ENCODE measurements at places on chromosomes 4 and X.

DNA sequence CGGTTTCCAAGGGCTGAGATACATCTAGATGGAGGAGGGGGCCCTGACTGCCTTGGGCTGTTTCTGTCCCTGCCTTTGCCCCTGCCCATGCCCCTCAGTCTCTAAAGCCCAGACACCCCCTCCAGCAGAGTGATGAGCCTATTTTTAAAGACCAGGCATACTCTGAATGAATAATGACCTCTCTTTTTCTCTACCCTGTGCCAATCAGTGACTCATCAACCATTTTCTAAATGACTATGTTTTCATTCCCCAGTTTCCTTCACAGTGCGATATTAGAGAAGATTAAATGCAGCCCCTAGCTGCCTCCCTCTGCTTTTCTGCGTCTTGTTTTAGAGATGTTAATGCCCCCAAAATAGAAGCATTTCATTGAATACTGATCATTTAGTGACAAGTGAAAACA lies 15.5 kb upstream of the NHS start:
- DNase-seq: no peak

DNA sequence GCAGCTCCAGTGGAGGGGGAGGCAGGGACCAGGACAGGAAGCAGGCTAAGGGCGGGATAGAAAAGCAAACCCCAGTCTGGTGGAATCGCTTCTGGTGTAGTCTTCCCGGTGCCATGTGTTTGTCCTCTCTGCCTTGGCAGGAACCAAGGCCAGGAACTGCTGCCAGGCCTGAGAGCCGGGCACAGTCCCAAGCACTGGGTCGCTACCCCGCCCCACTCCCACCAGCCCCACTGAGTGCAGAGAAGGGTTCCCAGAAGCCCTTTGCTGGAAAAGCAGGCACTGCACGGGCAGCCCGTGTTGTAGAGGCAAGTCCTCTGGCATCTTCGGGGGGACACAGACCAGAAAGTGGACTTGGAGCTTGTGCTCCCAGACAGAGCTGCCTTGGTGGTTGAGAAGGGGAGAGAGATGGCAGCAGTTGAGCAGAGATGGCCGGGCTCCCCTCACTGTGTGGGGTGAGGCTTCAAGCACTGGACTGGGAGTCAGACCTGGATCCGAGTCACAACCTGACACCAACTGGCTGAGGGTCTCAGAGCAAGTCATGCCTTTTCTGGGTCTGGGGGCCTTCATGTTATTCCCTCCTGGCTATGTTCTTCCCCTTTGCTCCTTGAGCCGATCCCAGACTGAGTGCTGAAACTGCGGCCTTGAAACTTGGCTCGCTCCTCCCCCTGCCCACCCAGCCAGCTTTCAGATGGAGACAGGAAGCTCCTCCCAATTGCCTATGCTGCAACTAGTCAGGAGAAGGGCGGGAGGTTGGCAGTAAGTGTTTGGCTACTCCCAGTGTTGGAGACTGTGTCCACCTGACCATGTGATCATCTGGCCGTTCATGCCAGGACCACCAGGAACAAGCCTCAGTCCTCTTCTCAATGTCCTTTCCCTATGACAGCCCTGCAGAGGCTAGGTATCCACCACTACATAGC lies 59.7 kb upstream of the MTM1 start:
- DNase-seq: no peak

DNA sequence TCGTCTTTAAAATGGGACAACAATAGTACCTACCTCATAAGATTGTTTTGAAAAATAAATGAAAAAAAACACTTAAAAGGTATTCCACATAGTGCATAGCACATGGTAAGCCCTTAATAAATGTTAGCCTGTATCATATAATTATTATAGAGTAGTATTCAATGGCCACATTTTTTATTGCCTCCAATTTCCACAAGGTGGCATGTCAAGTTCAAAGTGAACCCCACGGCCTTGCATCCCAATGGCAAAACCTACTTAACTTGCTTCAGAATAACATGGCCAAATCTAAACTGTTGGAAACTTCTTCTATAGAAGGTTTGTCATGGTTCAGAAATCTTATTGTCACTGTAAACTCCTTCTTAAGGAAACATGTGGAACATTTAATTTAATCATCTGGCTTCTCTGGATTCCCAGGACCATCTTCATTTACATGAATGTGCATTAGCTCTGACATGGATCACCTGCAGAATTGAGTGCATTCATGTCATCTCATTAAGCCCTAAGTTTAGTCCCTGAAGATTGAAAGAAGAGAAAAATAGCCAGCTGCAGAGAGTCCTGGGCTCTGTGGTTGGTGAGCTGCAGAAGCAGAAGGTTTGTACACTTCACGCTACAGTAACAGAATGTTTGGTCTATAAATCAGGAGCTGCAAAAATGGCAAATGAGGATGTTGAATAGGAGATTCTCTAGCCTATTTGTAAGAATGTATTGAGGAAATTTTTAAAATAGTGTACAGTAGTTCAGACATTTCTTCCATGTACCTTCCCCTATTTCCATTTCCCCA lies 61.0 kb downstream of the ANXA3 start:
- peak; percentile 22 for DNase-seq

DNA sequence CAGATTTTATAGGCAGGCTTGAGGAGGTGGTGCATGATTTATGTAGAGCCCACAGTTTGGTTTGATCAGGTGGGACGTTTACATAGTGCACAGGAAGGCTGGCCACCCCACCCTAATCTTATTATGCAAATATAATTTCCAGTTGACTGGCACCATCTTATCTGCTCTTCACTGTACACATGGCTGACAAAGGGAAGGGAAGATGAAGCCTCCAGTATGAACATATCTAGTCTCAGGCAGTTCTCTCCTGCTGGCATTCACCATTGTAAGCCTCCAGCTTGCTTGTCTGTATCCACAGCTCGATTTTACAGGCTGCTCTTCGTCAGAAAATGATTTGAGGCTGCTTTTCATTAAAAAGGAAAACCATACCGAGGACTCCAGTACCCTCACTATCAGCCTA lies 278.3 kb downstream of the TECRL start:
- no peak for DNase-seq

GRCh38 chr4:57020467-57021101 lies 41.9 kb downstream of the POLR2B start:
- no peak for DNase-seq

DNA sequence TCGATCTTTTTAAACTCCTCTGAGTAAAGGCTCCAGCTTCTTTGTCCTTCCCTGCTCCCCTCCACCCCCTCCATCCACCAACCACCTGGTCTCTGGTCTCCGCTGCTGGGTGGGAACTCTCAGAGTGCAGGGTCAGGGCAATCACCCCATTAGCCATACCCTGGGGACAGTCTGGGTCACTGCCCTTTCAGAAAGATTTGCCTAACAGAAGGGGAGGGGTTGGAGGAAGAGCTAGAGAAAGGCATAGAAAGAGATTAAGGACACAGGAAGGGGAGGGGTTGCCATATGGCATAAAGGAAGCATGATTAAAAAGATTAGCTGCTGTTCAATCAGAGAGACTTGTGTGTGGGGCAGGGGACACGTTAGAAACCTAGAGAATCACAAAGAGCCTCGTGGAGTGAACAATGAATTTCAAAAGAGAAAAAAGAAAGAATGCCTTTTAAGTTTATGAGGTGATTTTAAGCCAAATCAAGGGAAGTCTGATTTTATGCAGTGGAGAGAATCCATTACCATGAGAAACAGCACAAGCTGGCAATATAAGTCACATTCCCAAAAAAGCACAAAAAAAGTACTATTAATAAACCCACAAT lies 115.5 kb upstream of the ACSL4 start:
- DNase-seq: no peak

DNA sequence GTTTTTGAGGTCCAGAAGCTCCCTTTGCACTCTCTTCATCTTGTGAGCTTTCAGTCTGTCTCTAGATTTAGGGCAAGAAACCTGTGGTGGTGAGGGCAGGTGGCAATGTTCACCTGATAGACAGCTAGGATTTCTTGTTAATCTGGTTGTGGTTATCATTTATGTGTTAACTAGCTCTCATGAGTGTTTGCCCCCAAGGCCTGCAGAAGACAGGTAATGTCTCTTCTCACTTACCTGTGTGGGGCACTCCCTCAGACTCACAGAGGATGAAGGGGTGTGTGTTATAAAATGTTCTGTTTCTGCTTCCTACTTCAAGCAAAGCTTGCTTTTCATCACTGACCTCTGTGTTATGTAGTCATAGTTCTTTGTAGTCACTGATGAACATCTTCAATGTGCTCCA lies 17.8 kb downstream of the EGF start:
- DNase-seq: no peak

- DNase-seq: no peak
Measured at GRCh38 chrX:118824173-118824730, 628 bp downstream of the ZCCHC12 start.

DNA sequence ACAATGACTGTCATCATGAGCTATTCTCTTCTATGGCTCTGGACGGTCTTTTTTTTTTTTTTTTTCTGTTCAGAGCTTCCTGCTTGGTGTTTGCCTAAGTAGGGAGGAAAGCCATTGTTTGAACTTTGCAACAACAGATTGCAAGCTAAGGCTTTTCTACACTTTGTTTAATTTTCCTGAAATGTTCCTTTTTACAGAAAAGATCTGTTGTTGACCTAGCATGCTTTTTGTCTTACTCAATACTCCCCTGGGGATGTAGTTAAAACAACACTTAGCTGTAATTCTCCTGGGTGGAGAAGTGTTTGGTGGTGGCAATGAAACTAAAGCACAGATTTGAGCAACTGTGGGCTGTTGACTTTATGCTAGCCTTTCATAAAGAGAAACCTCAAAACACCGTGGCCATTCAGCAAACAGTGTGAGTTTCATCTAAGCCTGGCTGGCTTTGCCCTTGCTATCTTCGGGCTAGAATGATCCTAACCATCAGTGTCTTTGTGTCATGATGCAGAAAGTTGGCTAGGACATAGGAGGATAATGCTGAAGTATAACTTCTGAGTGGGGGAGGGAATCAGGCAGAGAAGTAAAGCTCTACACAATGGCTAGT lies 110.5 kb downstream of the ANXA3 start:
- no peak for DNase-seq

GRCh38 chr4:40980318-40980883 lies 230.6 kb downstream of the NSUN7 start:
- no peak for DNase-seq

GRCh38 chrX:150649096-150649870 lies 43.9 kb upstream of the MTMR1 start:
- DNase-seq: no peak
